ENCODE measurements at places on chromosomes 1 and 21.

DNA sequence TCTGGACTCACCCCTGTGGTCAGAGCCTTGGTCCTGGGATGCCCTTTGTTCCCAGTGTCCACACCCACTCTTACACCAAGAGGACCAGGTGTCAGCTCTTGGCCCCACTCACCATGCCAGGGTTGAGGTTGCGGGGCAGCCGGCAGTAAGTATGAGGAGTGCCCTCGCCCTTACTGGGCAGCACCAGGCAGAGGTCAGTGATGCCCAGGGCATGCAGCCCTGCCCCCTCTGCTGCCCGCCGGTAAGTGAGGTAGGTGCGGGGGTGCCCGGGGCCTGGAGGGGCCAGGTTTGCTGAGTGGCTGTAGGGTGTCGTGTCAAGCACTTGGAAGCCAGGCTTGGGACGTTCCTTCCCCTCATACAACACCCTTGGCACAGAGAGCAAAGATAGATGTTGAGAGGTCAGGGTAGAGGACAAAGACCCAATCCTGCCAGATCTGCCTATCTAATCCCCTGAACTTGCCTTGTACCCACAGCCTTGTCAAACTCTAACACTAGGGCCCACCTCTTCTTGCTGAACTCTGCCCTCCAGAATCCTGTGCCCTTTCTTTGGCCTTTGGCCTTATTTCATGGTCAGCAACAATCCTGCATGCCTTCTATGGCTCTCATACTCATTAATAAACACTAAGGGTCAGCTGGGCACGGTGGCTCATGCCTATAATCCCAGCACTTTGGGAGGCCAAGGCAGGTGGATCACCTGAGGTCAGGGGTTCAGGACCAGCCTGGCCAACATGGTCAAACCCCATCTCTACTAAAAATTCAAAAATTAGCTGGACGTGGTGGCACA, 3.6 kb downstream of the DENND4B start:
- no peak for DNase-seq

DNA sequence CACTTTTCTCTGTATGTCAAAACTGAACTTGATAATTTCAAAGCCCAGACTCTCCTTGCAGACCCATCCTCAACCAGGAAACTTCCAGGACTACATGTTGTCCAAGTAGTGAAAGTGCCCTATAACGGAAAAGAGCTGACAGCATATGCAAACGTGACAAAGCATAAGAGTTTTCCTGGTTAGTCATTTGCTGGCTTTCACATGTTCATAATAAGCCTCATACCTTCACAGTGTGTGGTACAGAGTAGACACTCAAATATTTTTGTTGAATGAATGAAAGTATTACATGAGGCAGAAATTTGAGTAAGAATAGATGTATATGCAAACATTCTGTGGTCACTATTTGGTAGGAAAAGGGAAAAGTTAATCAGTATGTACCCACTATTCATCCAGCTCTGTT, 473.3 kb downstream of the MRPL39 start:
- DNase-seq = no peak

- no peak for DNase-seq
Measured at GRCh38 chr21:45538381-45539045, 3.7 kb downstream of the SLC19A1 start.

- no peak for DNase-seq
Measured at GRCh38 chr1:217770918-217771317, 139.8 kb downstream of the SPATA17 start.

GRCh38 chr1:93167006-93167405, 13.2 kb downstream of the TMED5 start:
- no peak for DNase-seq

All from NCI-H2107 (cell line).